ENCODE measurements at places on chromosomes 6 and 20.
A peak's percentile ranks its signal among the peaks of the same experiment; 100 is the strongest.

DNA sequence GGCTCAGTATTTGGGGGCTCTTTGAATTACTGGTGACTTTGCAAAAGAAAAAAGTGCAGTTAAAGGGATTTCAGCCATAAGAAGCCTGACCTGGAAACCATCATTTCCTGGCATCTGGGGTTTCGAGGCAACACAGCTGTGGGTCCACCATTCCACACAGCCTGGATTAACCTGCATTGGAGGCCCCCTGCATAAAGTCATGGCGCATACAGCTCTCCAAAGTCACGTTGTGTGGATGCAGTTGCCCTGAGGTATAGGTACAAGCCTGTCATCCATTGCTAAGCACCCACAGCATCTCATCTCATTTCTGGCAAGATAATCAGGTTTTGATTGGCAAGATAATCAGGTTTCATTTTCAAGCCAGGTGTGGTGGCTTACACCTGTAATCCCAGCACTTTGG is 54.5 kb upstream of the TAGAP start:
- no peak for DNase-seq

GRCh38 chr6:31558631-31559500 is 11.5 kb downstream of the NFKBIL1 start:
- DNase-seq = peak; percentile 98

DNA sequence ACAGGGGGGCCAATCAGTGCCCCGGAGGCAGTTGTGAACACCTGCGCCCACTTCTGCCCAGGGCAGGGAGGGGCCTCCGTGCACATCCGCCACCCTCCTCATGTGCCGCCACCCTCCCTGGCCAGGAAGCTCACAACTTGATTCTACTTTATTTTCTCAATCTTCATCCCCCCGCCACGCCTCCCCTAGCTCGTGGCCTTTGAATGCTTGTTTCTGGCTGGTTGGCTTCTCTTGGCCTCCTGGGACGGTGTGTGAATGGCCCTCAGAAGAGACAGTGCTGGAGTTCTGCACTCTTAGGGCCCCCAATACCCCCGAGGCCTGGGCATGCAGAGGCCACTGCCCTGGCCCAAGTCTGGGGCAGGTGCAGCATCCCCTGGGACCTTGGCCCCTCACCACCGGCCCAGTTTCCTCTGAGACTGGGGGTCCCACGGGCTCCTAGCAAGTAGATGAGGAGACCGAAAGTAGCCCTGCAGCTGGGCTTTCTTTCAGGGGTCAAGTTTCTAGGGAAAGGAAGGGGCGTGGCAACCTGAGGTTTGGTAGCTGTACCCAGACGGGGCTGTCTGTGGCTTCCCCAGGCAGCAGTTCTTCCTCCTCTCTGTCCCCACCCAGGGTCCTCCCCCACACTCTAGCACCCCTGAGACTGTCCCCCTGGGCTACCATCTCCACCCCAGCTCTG is 1.3 kb downstream of the RGS19 start:
- DNase-seq = peak; percentile 47

GRCh38 chr6:132650429-132650828 is 8.6 kb downstream of the TAAR1 start:
- no peak for DNase-seq

DNA sequence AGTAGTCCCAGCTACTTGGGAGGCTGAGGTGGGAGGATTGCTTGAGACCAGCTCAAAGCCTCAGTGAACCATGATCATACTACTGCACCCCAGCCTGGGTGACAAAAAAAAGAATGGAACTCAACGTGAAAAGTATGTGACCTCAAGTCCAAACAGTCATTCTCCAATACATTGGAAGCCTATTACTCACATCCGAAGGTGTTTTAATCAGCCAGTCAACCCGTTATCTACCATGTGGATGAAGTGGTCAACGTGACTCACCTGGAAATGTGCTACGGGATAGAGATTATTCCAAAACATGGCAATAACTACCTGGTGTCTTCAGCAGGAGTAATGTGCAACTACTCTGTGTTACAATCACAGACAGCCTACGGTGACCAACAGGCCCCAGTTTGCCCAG is 85.8 kb upstream of the TOP1 start:
- no peak for DNase-seq

GRCh38 chr20:51227744-51228143 is 204.8 kb upstream of the KCNG1 start:
- DNase-seq = no peak

DNA sequence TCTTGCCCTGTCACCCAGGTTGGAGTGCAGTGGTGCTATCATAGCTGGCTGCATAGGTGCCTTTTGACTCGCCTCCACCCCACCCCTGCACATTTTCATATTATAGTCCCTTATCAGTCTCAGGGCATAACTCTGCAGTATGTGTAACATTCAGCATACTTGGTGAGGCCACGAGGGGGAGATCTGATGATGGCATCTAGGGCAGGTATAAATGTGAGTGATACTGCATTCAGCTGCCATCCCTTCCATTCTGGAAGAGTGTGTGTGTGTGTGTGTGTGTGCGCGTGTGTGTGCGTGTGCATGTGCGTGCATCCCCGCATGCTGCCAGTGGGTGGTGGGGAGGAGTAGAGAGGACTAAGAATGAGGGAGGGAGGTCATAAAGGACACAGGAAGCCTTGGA is 81.4 kb downstream of the JARID2 start:
- DNase-seq = no peak

DNA sequence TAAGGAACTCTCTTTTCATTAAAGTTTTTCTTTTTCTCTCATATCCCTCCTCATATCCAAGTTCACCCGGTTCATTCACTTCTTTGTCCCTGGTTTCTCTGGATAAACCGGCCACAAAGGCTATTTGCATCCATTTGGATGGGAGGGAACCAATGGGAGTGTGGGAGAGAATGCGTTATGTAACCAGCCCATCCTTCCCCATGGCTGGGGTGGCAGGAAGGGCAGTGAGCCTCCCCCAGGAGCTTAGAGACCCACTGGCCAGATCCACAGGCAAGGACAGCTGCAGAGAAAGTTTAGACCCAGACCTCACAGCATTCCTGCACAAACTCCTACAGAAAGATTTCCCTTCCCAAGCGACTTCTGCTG is 10.7 kb downstream of the CASS4 start:
- DNase-seq = no peak

DNA sequence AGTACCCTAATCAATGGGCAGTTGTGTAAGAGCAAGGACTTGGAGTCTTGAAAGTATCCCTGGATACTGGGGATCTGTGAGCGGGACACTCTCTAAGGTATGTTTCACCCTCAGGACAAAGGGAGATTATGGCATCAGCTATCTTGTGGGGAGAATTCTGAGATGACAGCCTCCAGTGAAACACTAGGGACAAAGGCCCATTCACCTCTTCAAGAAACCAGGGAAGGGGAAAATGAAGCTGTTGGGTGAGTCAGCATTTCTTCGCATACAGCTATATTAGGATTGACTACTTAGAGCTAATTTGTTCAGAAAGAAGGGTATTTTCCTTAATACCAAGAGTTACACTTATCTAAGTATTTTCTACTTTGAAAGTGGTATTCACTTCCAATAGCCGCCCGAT is 35.9 kb downstream of the OPN5 start:
- no peak for DNase-seq

GRCh38 chr6:53868626-53869025 is 73.8 kb downstream of the LRRC1 start:
- no peak for DNase-seq

- DNase-seq = peak; percentile 22
Observed at GRCh38 chr6:39029156-39030011, 19.2 kb upstream of the GLP1R start.

DNA sequence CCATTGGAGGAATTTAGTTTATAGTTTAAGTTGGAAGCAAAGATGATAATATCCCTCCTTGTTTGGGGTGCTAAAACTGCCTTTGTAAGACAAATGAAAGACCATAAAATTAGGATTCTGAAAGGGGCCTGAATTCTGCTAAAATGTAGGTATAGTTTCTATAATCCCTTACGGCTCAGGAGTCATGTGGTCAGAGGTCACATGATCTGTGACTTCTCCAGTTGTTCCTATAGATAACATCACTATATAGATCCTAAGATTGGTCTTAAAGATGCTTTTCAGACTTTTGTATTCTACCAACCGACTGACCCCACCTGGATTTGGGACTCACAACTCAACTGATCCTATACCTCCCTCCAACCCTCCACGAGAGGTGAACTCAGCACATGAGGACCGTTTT is 36.6 kb downstream of the ZNF311 start:
- no peak for DNase-seq

DNA sequence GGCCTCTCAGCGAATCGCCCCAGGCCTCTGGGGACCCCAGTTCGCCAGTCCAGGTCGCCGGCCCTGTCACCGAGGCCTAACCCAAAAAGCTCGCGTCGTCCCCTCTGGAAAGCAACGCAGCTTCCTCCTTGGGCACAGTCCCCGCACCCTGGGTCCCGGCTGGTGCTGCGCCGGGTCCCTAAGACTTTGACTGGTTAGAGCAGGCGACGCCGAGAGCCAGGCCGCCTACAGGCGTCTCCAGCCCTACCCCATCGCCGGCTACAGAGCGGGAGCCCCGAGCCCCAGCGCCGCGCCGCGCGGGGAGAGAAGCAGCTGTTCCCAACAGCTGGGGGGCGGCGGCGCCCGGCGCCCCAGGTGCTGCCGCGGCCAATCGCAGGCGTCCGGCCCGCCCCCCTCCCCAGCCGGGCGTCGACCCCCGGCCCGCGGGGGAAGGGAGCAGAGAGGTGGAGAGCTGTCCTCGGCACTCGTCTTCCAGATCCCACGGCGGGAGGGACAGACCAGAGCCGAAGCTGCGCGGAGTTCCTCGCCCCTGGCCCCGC is 540 bp upstream of the RBM24 start:
- DNase-seq = peak; percentile 29

GRCh38 chr6:119581220-119581619 is 231.7 kb upstream of the MAN1A1 start:
- DNase-seq = no peak

GRCh38 chr20:61895016-61895415 is 170.7 kb downstream of the TAF4 start:
- DNase-seq = no peak

- no peak for DNase-seq
Observed at GRCh38 chr20:14344746-14345145, 7.3 kb upstream of the FLRT3 start.

DNA sequence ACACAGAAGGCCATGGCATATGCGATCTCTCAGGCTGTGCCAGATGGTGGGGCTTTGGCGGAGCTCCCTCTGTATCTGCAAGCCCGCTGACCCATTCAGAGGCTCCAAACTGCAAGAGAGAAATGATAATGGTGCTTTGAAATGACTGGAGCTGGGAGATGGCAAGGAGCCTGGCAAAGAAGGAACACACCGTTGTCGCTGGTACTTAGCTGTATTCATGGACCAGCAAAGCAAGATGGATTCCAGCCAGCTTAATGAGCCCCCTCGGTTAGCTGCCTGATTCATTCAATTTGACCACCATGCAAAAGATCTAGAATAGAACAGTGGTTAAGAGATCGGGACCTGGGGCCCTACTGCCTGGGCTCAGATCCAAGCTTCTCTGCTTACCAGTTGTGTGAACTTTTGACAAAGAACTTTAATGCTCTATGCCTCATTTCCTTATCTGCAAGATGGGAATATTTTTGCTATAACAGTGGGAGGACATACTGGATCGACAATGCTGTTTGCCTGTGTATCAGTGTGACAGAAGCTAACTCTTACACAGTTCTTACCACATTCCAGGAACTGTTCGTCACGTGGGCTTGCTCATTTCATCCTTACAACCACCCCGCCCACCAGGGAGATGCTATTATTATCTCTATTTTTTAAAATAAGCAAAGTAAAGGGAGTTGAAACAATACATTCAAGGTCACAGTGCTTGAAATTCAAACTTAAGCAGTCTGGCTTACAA is 317.8 kb upstream of the SULF2 start:
- no peak for DNase-seq

DNA sequence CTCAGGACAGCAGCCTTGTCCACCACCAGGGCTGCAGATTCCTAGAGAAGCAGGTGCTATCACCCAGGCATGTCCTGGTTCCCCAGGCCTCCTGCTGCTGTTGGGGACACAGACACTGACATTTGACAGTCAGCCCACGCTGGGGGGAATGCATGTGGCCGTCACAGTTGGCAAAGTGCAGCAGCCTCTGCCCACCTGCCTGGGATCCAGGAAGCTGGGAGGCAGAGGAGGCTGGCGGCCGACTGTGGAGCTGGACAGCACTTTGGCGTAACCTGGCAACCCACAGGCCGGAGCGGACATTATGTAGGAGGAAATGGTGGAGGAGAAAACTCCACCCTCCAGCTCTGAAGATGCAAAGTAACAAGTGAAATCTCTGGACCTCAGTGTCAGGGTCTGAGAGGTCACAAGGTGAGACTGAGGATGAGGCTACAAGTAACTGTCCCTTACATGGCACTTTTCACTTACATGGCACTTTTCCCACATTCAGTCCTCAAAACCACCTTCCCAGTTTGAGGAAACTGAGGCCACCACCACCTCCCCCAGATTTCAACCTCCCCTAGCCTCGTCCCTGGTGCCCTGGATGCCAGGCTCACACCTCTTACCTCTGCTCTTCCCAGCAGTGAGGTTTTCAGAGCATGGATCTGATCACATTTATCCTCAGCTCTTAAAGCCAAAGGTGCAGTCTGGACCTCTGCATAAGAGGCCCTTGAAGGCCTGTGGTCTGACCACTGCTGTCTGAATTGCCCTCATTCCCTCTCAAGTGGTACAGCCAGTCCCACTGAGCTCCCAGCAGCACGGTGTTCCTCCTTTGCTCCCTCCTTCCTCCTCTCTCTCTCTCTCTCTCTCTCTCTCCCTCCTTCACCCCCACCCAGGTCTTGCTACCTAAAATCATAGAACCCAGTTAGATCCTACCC is 8.7 kb downstream of the MAP1LC3A start:
- DNase-seq = no peak

DNA sequence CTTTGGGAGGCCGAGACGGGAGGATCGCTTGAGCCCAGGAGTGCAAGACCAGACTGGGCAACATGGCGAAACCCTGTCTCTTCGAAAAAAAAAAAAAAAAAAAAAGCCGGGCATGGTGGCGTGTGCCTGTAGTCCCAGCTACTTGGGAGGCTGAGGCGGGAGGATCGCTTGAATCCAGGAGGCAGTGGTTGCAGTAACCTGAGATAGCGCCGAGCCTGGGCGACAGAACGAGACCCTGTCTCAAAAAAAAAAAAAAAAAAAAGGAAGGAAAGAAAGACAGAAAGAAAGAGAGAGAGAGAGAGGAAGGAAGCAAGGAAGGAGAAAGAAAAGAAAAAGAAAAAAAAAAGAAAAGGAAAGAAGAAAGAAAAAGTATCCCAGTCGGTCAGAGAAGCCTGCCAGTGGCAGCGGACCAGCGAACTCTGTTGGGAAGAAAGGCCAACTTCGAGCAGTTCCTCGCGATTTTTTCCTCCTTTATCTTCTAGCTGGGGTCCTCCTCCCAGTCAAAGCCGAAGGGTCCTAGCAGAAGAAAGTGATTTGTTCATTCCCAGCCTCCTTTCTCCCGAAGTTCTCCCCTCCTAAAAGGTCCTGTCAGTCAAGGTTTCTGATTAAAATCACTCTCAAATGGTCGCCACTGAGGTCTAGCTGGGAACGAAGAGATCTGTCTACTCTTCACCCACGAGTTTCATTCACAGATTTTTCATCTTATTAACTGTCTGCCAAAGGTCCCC is 2.4 kb upstream of the SYCP2L start:
- DNase-seq = no peak
